ENCODE measurements at places on chromosomes 5 and 9. TPM values are rescaled to one million over a fixed set of nuclear protein-coding genes. Genes with fewer than 3 reads are reported as not detected.
A peak's percentile ranks its signal among the peaks of the same experiment; 100 is the strongest.

The CXXC5 gene
- 111 TPM for total RNA-seq

DNA sequence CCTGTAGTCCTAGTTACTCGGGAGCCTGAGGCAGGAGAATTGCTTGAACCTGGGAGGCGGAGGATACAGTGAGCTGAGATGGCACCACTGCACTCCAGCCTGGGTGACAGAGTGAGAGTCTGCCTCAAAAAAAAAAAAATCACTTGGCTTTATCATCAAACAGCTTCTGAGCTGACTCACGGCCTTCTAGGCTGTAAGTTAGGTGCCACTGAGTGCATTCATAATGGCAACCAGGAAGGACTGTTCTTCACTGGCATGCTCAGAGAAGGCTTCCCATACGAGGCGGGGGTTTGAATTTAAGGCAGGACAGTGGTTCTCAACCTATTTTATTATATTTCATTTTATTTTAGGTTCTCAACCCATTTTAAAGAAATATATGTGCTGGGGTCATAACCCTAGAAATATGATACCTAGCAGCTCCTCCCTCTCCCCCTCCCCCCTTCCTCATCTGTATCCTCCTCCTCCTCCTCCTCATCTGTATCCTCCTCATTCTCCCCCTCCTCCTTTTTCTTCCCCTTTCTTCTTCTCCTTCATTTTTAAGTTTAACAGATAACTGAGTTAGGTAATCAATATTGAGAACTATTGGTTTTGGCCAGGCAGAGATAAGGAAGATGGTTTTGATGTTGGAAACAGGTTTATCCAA is 19.0 kb upstream of the LHFPL2 start:
- H3K4me3 ChIP-seq, result no peak overlapping the region
- no peaks in the 10 kb centered on the region for H3K4me1 ChIP-seq
- H3K27ac ChIP-seq, result no peak overlapping the region

- H3K4me1 ChIP-seq, result peaks cover 31% of the 10 kb centered on the region
- H3K27ac ChIP-seq, result no peak overlapping the region
- H3K36me3 ChIP-seq, result no peaks in the 10 kb centered on the region
- DNase-seq, result no peak
These were observed 31.3 kb downstream of the NDUFA8 start for GRCh38 chr9:122128007-122128968.

The ALDH1A1 gene
- 3.4 TPM for total RNA-seq

The RASEF gene
- total RNA-seq, result 10.4 TPM

- H3K4me3 ChIP-seq, result peak overlapping the region; percentile 36
- H3K27ac ChIP-seq, result peak overlapping the region; percentile 99
- peaks cover 69% of the 10 kb centered on the region for H3K4me1 ChIP-seq
- H3K27me3 ChIP-seq, result no peaks in the 10 kb centered on the region
- DNase-seq, result peak; percentile 88
- no peaks in the 10 kb centered on the region for H3K36me3 ChIP-seq
These were observed 161.6 kb downstream of the BNC2 start for GRCh38 chr9:16708656-16709435.

DNA sequence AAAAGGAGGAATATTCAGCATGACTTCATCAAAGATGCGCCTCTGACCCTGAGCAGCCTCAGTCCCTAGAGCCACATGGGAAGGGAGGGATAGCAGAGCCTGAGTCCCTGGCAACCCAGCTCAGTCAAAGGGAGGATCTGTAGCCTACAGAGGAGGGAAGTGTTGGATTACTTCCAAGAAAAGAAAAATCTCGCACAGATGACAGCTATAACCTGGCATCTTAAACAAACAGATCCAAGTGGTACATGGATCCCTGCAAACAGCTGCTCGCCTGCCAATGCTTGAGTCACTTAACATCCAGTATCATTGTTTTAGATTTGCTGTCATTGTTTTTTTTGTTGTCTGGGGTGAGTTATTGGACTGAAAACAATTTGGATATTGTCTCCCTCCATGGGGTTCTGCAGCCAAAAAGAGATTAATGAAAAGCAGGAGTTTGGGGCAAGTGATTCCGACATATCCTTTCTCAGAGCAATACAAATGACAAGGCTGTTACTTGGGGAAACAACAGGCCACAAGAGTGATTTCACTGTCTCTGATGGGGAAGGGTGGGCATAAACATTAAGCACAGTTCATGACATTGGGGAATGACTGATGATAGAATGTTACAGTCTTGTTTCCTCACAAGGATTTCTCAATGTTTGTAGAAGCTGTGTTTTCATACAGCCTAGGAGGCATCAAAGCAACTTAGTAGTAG is 153.5 kb upstream of the KIF2A start:
- no peaks in the 10 kb centered on the region for H3K36me3 ChIP-seq
- DNase-seq, result no peak
- H3K4me3 ChIP-seq, result no peak overlapping the region
- H3K27ac ChIP-seq, result no peak overlapping the region
- H3K4me1 ChIP-seq, result no peaks in the 10 kb centered on the region

GRCh38 chr9:104817437-104817836 is 53.5 kb downstream of the NIPSNAP3B start:
- H3K4me1 ChIP-seq, result no peaks in the 10 kb centered on the region
- H3K27me3 ChIP-seq, result no peaks in the 10 kb centered on the region
- H3K27ac ChIP-seq, result no peak overlapping the region
- no peak overlapping the region for H3K4me3 ChIP-seq
- no peak for DNase-seq

DNA sequence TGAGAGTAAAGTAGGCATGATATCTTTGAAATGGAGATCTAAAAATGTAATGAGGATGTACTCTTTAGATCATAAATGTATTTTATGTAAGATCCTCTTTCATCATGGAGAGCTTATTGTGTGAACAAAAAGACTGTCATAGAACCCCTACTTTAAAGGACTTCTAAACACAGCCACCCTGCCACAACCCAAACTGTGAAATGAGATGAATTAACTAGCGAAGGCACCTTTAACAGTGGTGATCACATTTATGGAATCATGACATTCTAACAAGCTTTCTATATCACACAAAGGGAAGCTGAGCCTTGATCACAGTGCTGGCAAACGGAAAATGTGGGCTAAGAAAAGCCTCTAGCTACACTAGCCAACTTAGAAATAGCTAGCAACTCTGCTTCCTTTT is 1585.2 kb downstream of the EFNA5 start:
- H3K36me3 ChIP-seq, result no peaks in the 10 kb centered on the region
- peak; percentile 1 for DNase-seq
- H3K27ac ChIP-seq, result peak overlapping the region; percentile 89
- peaks cover 44% of the 10 kb centered on the region for H3K4me1 ChIP-seq

GRCh38 chr9:108537756-108538155 is 318.0 kb downstream of the ACTL7B start:
- H3K36me3 ChIP-seq, result no peaks in the 10 kb centered on the region
- no peak overlapping the region for H3K4me3 ChIP-seq
- H3K27me3 ChIP-seq, result no peaks in the 10 kb centered on the region
- no peak for DNase-seq

The GABRG2 gene
- 3.5 TPM for total RNA-seq

The TNC gene
- total RNA-seq, result 2.7 TPM

The PCDH12 gene
- 0.12 TPM for total RNA-seq

The PCDHB16 gene
- total RNA-seq, result 2.4 TPM

GRCh38 chr5:149859746-149860145 is 84.8 kb downstream of the PDE6A start:
- H3K36me3 ChIP-seq, result no peaks in the 10 kb centered on the region
- H3K4me1 ChIP-seq, result peaks cover 17% of the 10 kb centered on the region
- H3K27ac ChIP-seq, result 0 out of 2 replicates have a peak overlapping the region, but pooled peaks have one; percentile 19
- DNase-seq, result no peak
- H3K4me3 ChIP-seq, result no peak overlapping the region
- H3K27me3 ChIP-seq, result no peaks in the 10 kb centered on the region

The LCN15 gene
- 0.54 TPM for total RNA-seq

DNA sequence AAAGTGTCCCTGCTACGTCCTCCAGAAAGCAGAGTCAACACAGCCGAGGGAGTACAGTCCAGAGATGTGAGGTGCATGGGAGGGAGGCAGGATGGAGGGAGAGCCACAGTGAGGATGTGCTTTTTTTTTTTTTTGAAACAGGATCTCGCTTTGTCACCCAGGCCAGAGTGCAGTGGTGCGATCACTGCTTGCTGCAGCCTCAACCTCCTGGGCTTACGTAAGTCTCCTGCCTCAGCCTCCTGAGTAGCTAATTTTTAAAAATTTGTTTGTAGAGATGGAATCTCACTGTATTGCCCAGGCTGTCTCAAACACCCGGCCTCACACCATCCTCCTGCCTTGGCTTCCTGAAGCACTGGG is 33.2 kb upstream of the ALDH1B1 start:
- no peak overlapping the region for H3K4me3 ChIP-seq
- H3K36me3 ChIP-seq, result no peaks in the 10 kb centered on the region
- no peak overlapping the region for H3K27ac ChIP-seq
- no peaks in the 10 kb centered on the region for H3K27me3 ChIP-seq

GRCh38 chr9:114681594-114682332 is at the start of gene TEX48:
TSS of gene TEX48 (minus strand) at chr9:114682192. CDS start at chr9:114671723, 10,469 bp downstream.
- H3K36me3 ChIP-seq, result no peaks in the 10 kb centered on the region
- DNase-seq, result peak; percentile 91
- no peaks in the 10 kb centered on the region for H3K4me1 ChIP-seq
- no peak within 1 kb of the TSS for H3K27ac ChIP-seq
- no peaks in the 10 kb centered on the region for H3K27me3 ChIP-seq

The GHR gene
- total RNA-seq, result 1.9 TPM

The CACFD1 gene
- 18.2 TPM for total RNA-seq

DNA sequence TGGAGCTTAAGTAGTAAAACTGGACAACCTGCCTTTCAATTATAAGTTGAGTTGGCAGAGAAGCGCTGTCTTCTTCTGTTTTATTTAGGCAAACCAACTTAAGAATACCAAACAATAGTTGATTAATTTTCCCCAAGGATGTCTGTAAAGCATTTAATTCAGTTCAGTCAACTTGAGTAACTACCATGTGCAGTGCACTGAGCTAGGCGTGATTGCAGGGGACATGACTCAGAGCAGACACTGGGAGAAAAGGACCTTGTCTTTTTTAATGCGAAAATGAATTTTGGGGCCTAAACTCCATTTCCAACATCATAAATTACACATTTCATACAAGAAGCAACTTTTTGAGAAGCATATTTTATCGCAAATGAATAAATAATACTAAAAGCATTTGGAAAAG is 66.3 kb downstream of the FBXL7 start:
- 0 out of 2 replicates have a peak, but pooled peaks cover 4% of the 10 kb centered on the region for H3K36me3 ChIP-seq
- no peak for DNase-seq
- H3K27me3 ChIP-seq, result no peaks in the 10 kb centered on the region
- H3K4me1 ChIP-seq, result peaks cover 7% of the 10 kb centered on the region

DNA sequence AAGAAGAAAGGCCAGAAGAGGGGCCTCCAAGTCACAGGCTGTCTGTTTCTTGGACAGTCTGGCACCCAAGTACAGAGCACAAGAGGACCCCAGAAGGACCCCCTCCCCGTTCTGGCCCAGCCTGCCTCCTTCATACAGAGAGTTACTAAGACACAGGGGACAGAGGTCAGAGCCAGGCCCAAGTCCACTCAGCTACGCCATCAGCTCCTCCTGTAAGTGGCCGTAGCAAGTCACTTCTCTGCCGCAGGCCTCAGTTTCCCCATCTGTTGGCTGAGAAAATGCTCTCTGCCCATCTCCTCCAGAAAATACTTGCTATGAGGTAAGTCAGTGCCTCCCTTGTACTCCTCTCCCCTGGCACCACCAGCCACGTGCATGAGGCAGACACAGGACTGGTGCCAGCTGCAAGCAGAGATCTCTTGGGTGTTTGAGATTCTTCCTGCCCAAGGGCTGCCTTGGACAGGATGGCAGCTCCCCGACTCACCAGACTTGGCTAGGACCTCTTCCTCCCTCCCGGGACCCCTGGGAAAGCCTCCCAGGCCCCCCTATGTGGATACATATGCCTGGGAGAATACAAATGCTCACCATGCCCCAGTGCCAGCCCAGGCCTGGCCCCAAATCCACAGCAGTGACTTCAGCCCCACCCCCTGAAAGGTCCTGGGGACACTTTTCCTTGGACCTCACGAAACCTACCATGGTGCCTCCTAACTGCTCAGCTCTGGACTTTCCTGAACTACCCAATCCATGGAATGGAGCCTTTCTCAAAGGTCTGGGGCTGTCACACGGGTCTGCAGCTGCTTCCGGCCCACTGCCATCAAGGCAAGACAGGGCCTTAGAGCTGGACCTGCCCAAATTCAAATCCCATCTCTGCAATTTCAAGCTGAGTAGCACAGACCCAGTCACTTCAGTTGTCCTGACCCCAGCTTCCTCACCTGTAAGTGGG is 5.1 kb downstream of the EEIG1 start:
- H3K27ac ChIP-seq, result no peak overlapping the region
- no peak overlapping the region for H3K4me3 ChIP-seq
- no peak for DNase-seq
- H3K27me3 ChIP-seq, result no peaks in the 10 kb centered on the region
- peaks cover 52% of the 10 kb centered on the region for H3K4me1 ChIP-seq
- H3K36me3 ChIP-seq, result no peaks in the 10 kb centered on the region

The GMCL2 gene
- 0.07 TPM for total RNA-seq

The SQSTM1 gene
- 83.6 TPM for total RNA-seq

The MCC gene
- total RNA-seq, result 10.1 TPM

GRCh38 chr9:79477955-79478771 is 93.6 kb upstream of the TLE4 start:
- no peak overlapping the region for H3K4me3 ChIP-seq
- H3K36me3 ChIP-seq, result no peaks in the 10 kb centered on the region
- peaks cover 6% of the 10 kb centered on the region for H3K4me1 ChIP-seq
- H3K27me3 ChIP-seq, result no peaks in the 10 kb centered on the region
- no peak overlapping the region for H3K27ac ChIP-seq
- peak; percentile 82 for DNase-seq

- no peaks in the 10 kb centered on the region for H3K4me1 ChIP-seq
- no peaks in the 10 kb centered on the region for H3K27me3 ChIP-seq
- H3K4me3 ChIP-seq, result no peak overlapping the region
- no peaks in the 10 kb centered on the region for H3K36me3 ChIP-seq
- no peak overlapping the region for H3K27ac ChIP-seq
These were observed 6.1 kb upstream of the TOPORS start for GRCh38 chr9:32558408-32558934.

GRCh38 chr9:79673614-79674013 is 101.8 kb downstream of the TLE4 start:
- H3K4me3 ChIP-seq, result no peak overlapping the region
- H3K4me1 ChIP-seq, result peaks cover 35% of the 10 kb centered on the region
- no peak overlapping the region for H3K27ac ChIP-seq
- DNase-seq, result no peak

The STK32A gene
- 2.0 TPM for total RNA-seq

The SPATA31C1 gene
- 0.08 TPM for total RNA-seq

The GLRA1 gene
- total RNA-seq, result not detected
